ENCODE measurements at places on chromosomes 7 and 10. TPM values are rescaled to one million over a fixed set of nuclear protein-coding genes. Genes with fewer than 3 reads are reported as not detected.

Gene MAT1A
- total RNA-seq = 0.30 TPM

Gene FGFR2
- 0.30 TPM for total RNA-seq

Gene ARHGEF35
- total RNA-seq = 0.67 TPM

Gene NUPR2
- not detected for total RNA-seq

Gene DMBT1
- not detected for total RNA-seq

Gene TEX47
- total RNA-seq = not detected

Gene SCIN
- 0.13 TPM for total RNA-seq

Gene HABP2
- 0.24 TPM for total RNA-seq

DNA sequence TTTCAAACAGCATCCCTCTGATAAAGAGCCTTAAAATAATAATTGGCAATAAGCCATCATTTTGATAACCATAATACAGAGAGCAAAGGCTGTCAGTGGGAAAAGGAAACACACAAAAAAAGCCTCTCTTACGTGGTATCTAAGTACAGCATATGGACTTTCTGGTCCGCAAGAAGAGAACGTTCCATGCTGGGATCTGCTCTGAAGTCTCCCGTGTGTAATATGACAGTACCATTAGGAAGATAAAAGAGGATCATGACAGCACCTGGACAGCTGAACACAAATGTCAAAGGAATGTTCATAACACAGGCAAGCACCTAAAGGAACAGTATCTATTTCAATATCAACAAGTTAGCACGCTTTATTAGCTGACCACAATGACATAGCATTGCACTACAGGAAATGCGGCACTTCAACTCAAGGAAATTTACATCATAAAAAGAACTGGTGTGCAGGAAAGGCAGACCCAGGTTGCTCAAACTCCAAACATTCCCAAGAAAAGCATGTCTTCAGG is 9.9 kb downstream of the DCLRE1A start:
- no peak for DNase-seq

- peak; percentile 70 for DNase-seq
Observed at GRCh38 chr10:84244651-84245270, at the start of gene RGR. Gene RGR (plus strand): TSS chr10:84245053. CDS start chr10:84245091, 38 bp downstream.

- DNase-seq = no peak
Observed at GRCh38 chr7:53504914-53505313, 469.5 kb downstream of the POM121L12 start.

DNA sequence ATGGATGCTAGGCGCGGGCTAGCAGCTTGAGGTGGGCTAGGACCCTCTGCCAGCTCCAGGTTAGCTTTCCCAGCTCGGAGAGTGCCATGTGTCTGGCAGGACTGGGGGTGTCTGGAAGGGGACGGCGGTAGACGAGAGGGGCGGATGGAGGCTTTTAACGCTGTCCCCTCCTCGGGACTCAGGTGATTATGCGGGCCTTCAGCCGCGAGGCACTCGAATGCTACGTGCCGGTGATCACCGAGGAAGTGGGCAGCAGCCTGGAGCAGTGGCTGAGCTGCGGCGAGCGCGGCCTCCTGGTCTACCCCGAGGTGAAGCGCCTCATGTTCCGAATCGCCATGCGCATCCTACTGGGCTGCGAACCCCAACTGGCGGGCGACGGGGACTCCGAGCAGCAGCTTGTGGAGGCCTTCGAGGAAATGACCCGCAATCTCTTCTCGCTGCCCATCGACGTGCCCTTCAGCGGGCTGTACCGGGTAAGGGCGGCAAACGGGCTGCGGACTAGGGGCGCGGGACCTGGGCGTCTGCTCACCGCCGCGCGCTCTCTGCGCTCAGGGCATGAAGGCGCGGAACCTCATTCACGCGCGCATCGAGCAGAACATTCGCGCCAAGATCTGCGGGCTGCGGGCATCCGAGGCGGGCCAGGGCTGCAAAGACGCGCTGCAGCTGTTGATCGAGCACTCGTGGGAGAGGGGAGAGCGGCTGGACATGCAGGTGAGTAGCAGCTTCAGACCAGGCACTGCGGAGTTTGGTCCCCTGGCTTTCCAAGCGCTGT is 1.1 kb downstream of the CYP26A1 start:
- no peak for DNase-seq

DNA sequence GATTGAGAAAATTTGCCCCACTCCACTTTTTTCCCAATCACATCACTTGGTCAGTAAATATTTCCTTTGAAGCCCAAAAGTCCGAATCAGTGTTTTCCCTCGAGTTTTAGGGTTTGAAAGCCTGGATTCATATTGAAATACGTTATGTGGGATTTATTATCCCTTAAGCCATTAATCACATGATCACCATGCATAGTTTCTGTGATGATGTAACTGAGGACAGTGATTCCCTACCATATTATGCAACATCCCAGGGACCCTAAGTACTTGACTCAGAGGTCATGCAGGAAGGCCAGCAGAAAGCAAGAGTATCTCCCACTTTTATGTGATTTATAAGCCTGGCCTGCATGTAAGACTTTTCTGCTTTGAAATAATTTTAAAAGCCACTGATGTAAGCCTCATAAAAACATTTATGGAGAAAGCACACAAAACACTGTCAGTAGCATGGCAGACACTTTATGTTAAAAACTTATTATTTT is 630.6 kb upstream of the ZWINT start:
- DNase-seq = no peak

DNA sequence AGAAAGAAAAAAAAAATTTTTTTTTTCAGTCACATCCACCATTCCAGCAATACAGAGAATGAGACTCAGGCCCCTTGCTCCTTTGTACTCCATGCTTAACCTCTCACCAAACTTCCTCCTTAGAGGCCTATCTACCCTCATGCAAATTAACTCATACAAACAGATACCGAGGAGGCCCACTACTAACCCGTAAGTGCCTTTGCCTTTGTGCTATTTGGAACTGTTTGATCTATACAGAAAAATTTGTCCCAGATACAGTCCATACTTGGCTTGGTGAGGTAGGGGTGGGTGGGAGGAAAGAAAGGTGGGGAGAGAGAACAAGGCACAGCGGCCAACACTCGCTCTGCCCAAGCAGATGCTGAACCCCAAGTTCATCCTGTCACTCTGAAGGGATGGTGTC is 87.8 kb upstream of the DUSP5 start:
- no peak for DNase-seq

- DNase-seq = no peak
Observed at GRCh38 chr10:95474228-95475002, 86.8 kb downstream of the SORBS1 start.

- DNase-seq = no peak
Observed at GRCh38 chr10:124180947-124181549, 87.7 kb upstream of the CHST15 start.

DNA sequence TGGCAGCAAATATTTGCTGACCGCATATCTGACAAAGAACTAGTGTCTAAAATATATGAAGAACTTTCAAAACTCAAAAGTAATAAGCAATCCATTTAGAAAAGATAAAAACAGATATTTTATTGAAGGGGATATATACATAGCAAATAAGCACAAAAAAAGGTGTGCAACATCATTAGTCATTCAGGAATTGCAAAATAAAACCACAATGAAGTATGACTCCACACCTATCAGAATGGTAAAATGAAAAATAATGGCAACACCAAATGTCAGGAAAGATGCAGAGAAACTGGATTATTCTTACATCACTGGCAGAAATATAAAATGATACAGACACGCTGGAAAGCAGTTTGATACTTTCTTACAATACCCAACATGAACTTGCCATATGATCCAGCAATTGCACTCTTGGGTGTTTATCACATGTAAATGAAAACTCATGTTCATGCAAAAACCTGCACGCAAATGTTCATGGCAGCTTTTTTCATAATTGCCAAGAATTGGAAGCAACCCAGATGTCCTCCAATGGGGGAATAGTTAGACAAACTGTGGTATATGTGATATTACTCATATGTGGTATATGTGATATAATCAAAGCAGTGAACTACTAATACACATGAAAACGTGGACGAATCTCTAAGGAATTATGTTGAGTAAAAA is 645.5 kb downstream of the GRID1 start:
- no peak for DNase-seq

DNA sequence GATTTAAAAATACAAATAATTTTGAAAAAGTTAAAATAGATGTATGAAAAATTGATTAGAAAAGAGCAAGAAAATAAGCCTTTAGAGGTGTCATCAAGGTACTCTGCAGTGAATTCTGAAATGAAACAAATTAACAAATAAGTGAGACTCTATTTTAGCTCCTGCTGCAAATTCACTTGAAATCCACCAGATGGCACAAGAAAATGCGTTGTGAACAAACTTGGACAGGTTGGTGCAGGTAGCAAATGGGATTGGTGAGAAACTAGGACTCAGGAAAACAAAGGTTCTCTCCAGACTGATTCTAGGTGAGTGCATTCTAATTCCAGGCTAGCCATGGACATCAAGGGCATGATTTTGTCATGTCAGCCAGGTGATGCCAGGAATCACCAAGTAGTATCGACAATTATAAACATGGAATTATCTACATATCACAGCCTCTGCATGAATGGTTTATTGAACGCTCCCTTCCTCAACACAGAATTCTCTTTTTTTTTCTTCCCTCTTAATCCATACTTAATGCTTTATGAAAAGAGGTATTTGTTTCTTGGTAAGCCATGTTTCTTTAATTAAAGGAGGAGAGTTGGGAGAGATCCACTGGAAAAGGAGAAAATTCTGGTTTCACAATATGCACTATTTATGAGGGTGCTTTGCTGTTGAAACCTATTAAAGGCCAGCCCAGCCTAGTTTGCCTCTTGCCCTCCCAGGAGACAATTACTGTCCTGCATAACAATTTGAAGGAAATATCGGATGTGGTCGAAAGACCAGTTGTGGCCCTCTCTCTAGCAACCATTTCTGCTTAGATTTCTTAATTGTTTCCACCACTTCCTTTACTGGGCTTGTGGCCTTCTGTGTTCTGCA is 118.1 kb downstream of the ZNF365 start:
- DNase-seq = no peak

DNA sequence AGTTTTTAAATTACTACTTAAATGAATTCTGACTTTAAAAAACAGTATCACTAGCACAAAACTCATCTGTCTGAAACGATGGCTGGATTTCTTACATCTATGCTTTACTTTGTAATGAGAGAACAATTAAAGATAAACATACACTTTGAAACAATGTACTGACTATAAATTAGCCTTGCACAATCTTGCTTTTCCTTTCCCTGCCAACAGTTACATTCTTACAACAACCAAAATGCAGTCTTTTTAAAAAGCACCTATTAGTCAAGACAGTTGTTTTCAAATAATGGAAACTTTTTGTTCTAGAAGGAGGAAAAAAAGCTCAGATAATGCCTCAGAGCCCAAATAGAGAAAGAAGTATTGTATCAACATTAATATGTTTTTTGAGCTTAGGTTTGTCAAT is 153.3 kb downstream of the ELMO1 start:
- no peak for DNase-seq

DNA sequence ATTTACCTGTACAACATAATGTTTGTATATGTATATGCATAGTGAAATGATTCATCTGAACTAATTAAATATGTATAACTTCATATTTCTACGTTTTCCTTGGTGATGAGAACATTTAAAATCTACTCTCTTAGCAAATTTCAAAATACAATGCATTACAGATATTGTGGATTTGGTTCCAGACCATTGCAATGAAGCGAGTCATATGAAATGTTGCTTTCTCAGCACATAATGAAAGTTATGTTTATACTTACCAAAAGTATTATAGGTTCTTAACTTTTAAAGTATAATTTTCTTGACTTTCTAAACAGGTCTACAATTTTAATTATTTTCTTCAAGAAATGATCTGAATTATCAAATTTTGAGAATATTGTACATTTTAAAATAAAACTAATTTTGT is 189.2 kb downstream of the CSTF2T start:
- DNase-seq = no peak

GRCh38 chr10:98340261-98340939 is 72.4 kb upstream of the LOXL4 start:
- DNase-seq = no peak

DNA sequence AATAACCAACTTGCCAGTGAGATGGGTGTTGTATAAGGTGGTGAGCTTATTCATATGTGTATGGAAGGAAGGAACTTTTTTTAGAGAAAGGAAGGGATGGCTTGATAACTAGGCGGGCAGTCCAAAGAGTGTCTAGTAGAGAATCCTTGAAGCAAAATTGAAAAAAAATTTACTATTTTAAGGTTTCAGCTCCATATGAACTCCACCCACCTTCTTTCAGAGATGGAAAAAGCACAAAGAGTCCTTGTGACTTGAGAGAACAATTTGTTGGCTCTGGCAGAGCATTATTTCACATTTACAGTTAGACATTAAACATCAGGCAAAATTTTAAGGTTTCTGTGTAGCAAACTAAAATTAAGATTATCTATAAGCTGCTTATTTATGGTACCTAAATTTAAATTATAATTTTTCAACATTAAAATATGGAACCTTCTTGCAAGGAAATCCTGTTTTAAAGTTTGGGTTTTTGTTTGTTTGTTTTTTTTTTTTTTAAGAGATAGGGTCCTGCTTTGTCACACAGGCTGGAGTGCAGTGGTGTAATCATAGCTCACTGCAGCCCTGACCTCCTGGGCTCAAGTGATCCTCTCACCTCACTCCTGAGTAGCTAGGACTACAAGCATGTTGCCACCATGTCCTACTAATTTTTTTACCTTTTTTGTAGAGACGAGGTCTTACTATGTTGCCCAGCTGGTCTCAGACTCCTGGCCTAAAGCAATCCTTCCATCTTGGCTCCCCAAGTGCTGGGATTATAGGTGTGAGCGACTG is 12.2 kb downstream of the PTPN12 start:
- no peak for DNase-seq

DNA sequence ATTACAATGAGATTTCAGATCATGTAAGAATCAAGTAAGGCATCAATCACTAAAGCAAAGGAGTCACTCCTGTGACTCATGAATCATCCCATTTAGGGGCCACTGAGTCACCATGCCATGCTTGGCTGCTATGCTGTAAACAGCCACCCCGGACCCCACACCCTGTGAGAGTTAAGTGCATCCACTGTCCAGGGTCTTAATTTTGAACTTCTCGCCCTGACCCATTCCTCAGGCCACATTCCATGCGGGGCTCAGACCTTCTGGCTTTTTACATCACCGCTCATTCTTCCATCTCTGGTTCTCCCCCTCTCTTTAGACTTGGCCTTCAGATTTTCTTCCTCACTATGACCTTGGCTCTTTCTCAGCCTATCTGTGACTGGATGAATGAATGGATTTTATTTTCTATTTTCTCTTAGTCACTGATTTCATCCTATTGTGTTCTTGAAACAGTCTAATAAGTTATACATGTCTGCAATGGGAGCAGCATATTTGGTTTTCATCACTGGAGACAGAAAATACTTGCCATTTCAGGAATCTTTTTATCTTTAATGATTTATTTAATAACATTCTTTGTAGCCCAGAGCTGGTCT is 239.6 kb downstream of the SKIDA1 start:
- no peak for DNase-seq

GRCh38 chr7:44761207-44762161 is 12.8 kb downstream of the ZMIZ2 start:
- peak; percentile 72 for DNase-seq

GRCh38 chr10:93806903-93807302 is 49.2 kb downstream of the LGI1 start:
- DNase-seq = no peak

- DNase-seq = no peak
Observed at GRCh38 chr7:82339958-82340357, 103.6 kb downstream of the CACNA2D1 start.
